Aorta (tissue), 5 donors: ENCODE measurements at places on chromosomes 2 and 18. TPM values are rescaled to one million over a fixed set of nuclear protein-coding genes. Genes with fewer than 3 reads are reported as not detected.

The NGEF gene
- total RNA-seq, result 3.1 TPM

DNA sequence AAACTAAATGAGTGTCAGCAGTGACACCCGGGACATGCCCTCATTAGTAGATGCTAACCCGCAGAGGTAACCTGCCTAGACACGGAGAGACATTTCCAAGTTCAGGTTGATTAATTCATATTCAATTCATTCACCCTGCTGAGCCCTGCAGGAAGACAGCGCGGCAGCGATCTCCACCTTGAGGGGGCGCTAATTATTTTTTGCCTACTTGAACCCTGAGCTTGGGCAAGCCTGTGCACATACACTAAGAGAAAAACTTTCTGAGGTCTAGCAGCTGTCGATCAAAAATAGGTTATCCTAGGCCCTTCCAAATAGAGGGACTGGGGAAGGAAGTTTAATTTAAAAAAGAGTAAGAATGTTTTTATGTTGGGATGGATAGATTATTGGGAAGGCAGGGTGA, 1.3 kb upstream of the LYPD6 start:
- H3K27me3 ChIP-seq, result no peaks in the 10 kb centered on the region
- H3K36me3 ChIP-seq, result no peaks in the 10 kb centered on the region
- DNase-seq, result no peak
- no peak overlapping the region for H3K27ac ChIP-seq
- H3K4me1 ChIP-seq, result no peaks in the 10 kb centered on the region
- no peak overlapping the region for H3K4me3 ChIP-seq

DNA sequence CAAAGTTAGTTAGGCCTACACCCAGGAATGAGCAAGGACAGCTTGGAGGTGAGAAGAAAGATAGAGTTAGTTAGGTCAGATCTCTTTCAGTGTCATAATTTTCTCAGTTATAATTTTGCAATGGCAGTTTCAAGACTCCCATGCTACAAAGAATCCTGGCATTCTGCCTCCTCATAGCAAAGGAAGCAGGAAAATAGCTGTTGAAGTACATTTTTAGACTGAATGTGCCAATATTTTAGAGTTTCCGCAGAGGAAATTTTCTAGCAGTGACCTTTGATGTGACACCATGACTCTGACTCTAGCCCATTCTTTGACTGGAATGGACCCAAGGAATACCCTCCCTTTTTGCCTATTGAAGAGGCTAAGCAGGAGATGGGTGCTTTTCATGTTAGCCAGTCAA, 371.7 kb downstream of the PIK3C3 start:
- no peak for DNase-seq
- no peak overlapping the region for H3K4me3 ChIP-seq
- no peaks in the 10 kb centered on the region for H3K4me1 ChIP-seq

DNA sequence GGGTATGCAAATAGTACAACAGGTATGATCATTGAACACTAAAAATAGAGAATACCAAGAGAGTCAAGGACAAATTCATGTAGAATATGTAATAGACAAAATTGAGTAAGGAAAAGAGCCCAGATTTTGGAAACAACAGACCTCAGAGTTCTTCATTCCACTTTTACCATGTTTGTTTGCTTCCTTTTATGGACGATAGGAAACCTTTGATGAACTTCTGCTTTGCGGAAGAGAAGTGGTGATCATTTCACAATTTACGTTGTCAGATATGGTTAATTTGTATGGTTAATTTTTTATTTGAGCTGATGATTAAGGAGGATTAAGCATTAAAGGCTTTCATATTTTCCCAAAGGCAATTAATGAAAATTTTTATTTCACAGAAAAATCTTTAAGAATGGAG, 16.3 kb downstream of the MARCHF7 start:
- peaks cover 7% of the 10 kb centered on the region for H3K36me3 ChIP-seq
- DNase-seq, result no peak
- H3K4me3 ChIP-seq, result no peak overlapping the region
- no peaks in the 10 kb centered on the region for H3K27me3 ChIP-seq
- H3K27ac ChIP-seq, result no peak overlapping the region
- H3K4me1 ChIP-seq, result peaks cover 3% of the 10 kb centered on the region

DNA sequence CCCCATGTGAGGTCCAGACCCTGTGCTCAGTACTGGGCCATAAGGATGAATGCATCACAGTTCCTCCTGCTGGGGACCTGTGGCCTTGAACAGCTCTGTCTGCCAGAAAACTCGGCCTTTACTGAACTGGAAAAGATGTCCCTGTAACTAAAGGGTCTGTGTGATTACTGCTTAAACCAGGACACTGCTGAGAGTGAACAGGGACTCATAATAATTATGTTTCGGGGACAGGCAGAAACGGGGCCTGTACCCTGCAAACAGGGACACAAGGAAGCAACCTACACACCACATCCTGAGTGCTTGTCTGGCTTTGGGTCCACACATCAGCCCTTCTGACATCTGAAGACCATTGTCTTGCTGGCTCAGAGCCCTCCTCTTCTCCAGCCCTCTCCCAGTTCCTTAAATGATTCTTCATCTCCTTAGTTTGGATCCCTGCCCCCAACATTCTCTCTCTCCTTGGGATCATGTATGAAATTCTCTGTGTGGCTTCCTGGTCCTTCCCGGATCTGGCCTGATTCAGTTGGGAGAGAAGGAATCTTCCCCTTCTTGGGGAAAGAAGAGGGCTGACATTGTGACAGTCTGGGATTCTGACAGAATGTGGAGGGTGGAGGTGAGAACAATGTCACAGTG, 248.0 kb downstream of the MYCN start:
- H3K36me3 ChIP-seq, result no peaks in the 10 kb centered on the region
- H3K27ac ChIP-seq, result no peak overlapping the region
- H3K4me3 ChIP-seq, result no peak overlapping the region
- no peaks in the 10 kb centered on the region for H3K4me1 ChIP-seq

DNA sequence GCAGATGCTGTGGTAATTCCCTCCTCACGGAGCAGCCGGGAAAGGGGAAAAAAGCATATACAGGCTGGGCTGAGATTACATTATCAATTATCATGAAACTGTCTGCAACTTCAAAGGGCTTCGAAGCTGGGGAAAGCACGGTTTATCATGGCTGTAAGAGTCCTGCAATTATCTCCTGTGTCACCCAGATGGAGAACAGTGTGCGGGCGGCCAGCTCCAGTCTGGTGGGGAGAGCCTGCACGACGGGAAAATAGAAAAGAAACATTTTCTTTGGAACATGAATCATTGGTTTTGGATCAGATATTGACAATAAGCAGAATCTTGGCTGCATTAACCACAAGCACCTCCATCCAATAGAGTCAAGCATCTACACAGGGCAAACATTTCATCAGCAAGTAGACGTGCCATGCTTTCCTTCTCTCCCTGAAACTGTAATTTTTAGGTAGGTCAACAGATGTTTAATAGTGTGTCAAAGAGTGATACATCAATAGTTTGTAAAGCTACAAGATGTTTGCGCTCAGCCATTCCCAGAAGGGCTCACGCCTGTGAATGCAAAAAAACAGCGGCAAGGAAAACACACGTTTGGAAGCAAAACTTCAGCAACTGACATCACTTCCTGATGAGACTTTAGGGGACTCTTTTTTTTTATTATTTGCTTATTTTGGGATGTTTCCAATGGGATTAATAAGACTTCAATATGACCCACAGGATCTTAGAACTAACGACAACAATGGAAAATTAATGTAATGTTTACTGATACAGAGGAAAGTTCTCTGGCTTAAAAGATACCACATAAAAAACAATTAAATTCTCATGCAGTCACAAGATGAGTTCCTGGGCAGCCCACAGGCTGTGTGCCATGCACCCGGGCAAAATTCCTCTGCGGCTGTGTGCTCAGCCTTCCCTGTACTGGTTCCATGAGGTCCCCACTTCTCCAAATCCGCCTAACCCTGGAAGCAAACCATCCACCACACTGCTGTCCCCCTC, 111.0 kb upstream of the SALL3 start:
- H3K27ac ChIP-seq, result no peak overlapping the region
- H3K4me1 ChIP-seq, result no peaks in the 10 kb centered on the region
- no peak for DNase-seq
- H3K36me3 ChIP-seq, result no peaks in the 10 kb centered on the region
- H3K27me3 ChIP-seq, result no peaks in the 10 kb centered on the region

GRCh38 chr2:216991563-216991962, 131.7 kb upstream of the TNP1 start:
- H3K27ac ChIP-seq, result no peak overlapping the region
- no peaks in the 10 kb centered on the region for H3K27me3 ChIP-seq
- H3K36me3 ChIP-seq, result no peaks in the 10 kb centered on the region
- H3K4me3 ChIP-seq, result no peak overlapping the region
- no peaks in the 10 kb centered on the region for H3K4me1 ChIP-seq
- no peak for DNase-seq

The FAP gene
- 28.6 TPM for total RNA-seq

The CSRNP3 gene
- total RNA-seq, result 5.4 TPM

DNA sequence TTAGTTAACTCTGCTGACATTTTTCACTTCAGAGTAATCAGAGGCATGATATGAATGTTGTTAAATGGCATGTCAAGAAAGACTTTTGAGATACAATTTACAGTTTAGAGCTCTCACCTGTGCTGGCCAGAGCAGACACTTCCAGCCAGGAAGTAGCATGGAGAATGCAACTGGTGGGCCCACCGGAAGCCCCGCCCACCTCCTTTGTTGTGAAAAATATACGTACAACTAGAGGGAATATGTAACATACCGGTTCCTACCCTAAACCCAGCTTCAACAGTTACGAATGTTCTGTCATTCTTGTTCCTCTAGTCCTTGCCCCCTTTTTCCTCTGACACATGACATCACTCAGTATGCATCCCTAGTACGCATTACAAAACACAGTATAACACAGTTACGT, 70.2 kb upstream of the ITM2C start:
- no peaks in the 10 kb centered on the region for H3K36me3 ChIP-seq
- no peak for DNase-seq
- no peak overlapping the region for H3K4me3 ChIP-seq
- no peaks in the 10 kb centered on the region for H3K27me3 ChIP-seq
- peak overlapping the region; percentile 64 for H3K27ac ChIP-seq

GRCh38 chr18:40866013-40866645, 1088.9 kb upstream of the PIK3C3 start:
- no peaks in the 10 kb centered on the region for H3K36me3 ChIP-seq
- H3K27me3 ChIP-seq, result no peaks in the 10 kb centered on the region
- no peak overlapping the region for H3K27ac ChIP-seq
- DNase-seq, result no peak

DNA sequence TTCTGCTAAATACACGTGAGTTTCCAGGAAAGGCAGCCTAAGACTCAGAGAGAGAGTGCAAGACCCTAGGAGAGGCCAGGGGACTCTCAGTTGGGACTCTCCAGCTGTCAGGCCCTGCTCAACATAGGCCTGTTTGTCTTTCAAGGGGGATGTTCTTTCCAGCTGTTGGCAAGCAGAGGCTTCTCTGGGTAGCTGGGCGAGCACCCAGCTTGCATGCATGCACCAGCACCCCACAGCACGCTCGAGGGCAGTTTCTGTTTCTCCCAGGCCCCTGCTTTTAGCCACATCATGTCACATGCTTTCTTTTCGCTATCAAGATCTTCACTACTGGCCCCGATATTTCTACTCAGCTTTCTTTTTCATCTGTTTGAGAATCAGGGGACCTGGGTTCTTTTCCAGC, 479.3 kb upstream of the HS6ST1 start:
- no peaks in the 10 kb centered on the region for H3K36me3 ChIP-seq
- H3K4me3 ChIP-seq, result no peak overlapping the region
- H3K27me3 ChIP-seq, result no peaks in the 10 kb centered on the region
- no peaks in the 10 kb centered on the region for H3K4me1 ChIP-seq
- DNase-seq, result no peak

DNA sequence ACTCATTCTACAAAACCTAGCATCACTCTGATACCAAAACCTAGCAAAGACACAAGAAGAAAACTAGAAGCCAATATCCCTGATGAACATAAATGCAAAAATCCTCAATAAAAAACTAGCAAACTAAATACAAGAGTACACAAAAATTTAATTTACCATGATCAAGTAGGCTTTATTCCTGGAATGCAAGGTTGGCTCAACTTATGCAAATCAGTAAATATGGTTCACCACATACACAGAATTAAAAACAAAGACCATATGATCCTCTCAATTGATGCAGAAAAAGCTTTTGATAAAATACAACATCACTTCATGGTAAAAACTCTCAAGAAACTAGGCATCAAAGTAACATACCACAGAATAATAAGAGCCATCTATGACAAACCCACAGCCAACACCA, 188.3 kb downstream of the ETAA1 start:
- no peaks in the 10 kb centered on the region for H3K36me3 ChIP-seq
- no peak for DNase-seq
- no peak overlapping the region for H3K27ac ChIP-seq

DNA sequence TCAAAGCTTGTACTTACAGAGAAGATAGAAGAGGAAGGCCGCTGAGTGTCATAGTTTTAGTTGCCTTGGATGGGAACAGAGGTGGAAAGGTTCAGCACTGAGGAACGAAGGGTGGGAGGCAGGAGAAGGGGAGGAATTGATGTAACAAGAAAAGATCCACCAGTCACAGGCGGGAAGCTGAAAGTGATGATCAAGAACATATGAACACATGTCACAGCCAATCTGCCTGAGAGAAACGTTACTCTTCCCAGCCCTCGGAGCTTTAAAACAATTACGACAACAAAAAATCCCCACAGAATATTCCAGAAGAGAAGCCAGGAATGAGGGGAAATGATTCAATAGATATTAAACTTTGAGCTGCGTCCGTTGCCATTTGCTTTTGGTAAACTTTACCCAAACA, 87.1 kb downstream of the TSHZ1 start:
- H3K4me1 ChIP-seq, result no peaks in the 10 kb centered on the region
- no peaks in the 10 kb centered on the region for H3K27me3 ChIP-seq
- H3K4me3 ChIP-seq, result no peak overlapping the region
- no peak for DNase-seq
- no peaks in the 10 kb centered on the region for H3K36me3 ChIP-seq
- H3K27ac ChIP-seq, result no peak overlapping the region

DNA sequence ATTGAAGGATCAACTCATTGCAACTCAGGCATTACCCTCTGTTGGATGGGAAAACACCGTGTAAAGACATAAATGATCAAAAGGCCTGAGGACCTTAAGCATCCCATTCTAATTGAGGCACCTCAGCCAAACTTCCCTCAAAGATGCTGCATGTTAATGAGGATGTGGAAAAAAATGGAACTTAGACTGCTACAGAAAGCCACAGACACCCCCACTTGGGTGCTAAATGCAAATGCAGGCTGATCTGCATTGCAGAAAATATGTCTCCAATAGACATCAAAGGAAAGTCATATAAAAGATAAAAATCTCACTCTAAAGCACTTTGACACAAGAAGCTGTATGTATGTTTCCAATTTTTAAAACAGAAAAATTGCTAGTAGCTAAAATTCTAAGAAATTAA, 504.7 kb downstream of the KCNJ3 start:
- no peak overlapping the region for H3K4me3 ChIP-seq
- H3K4me1 ChIP-seq, result no peaks in the 10 kb centered on the region
- H3K36me3 ChIP-seq, result no peaks in the 10 kb centered on the region
- no peaks in the 10 kb centered on the region for H3K27me3 ChIP-seq
- no peak overlapping the region for H3K27ac ChIP-seq
- DNase-seq, result no peak

The SLC4A3 gene
- 5.4 TPM for total RNA-seq
